Stromal cell of bone marrow (primary cell): ENCODE measurements at places on chromosomes 13 and 19.

DNA sequence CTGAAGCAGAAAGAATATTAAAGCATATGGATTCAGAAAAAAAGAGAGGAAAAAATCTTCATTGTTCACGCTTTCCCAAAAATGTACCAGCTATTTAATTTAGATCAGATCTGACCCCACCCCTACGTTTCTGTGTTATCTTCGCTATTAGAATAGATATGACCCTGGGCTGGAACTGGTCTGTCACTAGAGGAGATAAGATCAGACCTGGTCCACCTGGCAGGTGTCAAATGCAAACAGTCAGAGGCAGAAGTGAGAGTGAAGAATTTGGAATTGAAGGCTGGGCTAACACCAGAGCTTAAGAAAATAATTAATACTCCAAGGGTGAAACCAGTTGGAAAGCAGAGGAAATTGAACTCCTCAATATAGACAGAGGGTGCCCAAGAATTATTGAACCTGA is 30.0 kb upstream of the MBNL2 start:
- no peak for DNase-seq

GRCh38 chr13:22017226-22017625 is 346.4 kb downstream of the FGF9 start:
- no peak for DNase-seq

DNA sequence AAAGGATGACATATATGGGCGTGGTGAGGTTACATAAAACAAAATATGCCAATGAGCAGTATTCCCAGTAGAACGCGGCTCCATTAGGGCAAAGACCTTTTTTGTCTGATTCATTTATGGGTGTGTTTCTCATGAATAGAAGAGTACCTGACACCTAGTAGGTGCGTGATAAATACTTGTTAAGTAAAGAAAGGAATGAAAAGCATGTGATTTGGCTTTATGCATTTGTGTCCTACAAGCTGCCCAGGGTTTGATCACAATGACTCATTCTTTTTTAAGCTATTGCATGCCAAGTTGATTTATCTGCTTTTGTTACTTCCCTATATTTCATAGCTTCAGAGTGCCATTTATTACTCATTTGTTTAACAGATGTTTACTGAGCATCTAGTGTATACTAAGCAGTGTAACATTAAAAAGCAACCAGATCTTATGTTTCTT is 19.1 kb upstream of the KCTD4 start:
- peak; percentile 45 for DNase-seq

DNA sequence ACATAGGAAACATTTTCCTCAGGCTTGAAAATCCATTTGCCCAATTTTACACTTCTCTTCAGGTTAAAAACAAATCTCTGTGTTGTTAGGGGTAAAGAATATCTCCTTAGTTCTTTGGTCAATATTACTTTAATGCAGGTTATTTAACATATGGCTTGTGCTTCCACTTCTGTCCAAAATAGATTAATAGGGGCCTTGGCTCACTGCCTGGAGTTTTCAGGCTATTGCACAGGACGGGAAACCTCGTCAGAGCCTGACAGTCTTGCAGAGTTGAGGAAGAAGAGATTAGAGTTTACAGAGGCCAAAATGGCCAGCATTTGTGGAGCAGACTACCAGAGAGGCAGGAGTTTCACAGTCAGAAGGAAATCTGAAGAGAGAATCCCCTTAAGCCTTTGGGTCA is 863.9 kb upstream of the GPC6 start:
- no peak for DNase-seq

DNA sequence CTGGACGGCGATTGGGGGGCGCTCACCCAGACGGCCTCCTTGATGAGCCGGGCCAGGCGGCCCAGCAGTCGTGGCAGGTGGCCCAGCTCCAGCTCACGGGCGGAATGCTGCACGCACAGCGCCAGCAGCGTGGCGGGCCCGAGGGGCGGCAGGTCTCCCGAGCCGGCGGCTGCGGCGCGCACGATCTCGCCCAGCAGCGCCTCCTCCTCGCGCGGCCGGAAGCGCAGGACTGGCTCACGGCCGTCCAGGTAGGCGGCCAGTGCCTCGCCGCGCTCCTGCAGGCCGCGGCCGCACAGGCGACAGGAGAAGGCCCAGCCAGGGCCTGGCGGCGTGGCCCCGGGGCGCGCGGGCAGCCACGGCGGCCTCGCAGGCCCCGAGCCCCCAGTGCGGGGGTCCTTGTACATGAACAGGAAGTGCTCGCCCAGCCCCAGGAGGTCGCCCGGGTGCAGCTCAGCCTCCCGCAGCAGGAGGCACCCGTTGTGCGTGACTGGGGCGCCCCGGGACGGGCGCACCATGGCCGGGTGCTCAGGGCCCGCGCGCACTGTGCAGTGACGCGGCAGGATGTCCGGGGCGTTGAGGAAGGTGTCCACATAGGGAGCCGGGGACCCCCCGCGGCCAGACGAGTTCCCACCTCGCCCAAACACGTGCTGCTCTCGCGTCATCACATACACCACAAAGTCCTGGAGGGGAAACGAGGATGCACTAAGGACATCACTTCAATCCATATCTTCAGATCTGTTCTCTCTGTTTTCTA is 9.6 kb upstream of the MAMSTR start:
- DNase-seq = no peak

- no peak for DNase-seq
These were observed at the start of gene PRKCG for GRCh38 chr19:53881482-53882390. TSS of gene PRKCG (plus strand) at chr19:53882197. CDS start at chr19:53882495, 298 bp downstream.

DNA sequence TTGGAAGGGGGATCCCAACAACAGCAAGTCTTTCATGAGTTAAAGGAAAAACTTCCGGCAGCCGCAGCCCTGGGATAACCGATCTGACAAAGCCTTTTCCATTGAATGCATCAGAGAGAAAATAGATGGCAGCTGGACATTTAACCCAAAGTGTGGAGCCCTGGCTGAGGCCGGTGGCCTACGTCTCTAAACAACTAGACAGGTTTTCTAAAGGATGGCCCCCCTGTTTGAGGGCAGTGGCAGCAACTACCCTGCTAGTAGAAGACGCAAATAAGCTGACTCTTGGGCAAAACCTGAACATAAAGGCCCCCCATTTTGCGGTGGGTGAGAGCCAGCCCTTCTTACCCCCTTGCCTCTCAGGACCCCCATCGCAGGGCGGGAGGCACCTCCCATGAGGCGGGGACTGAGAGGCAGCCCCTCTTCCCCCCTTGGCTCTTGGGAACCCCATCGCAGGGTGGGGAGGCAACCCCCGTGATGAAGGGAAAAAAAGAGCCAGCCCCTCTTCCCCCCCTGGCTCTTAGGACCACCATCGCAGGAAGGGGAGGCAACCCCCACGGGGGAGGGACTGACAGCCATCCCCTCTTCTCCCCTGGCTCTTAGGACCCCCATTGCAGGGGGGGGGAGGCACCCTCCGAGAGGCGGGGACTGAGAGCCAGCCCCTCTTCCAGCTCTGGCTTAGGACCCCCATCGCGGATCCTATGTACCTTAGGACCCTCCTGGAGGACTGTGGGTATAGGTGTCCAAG is 2422.9 kb upstream of the PCDH20 start:
- no peak for DNase-seq

- DNase-seq = no peak
These were observed 12.5 kb downstream of the CEACAM3 start for GRCh38 chr19:41808663-41809566.

DNA sequence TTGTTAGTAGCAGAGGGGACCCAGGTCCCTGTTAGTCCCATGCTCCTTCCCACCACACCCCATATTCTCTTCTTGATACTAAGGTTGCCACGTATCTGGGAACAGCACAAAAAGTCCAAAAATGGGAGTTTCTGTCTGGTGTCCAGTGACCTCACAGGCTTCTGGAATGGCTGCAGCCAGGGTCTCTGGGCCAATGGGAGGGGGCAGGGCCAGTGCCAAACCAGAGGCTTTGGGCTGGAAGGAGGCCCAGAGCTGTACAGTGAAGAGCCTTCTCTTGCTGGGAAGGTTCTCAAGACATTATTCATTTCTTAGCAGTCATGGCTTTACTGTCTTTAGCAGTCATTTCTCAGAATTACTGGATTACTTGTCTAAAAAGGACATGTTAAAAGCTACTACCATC is 119.2 kb downstream of the FRY start:
- peak; percentile 90 for DNase-seq

- no peak for DNase-seq
These were observed 1815.9 kb downstream of the PCDH9 start for GRCh38 chr13:65414187-65414586.

GRCh38 chr19:12202250-12202649 is 39.4 kb downstream of the ZNF136 start:
- DNase-seq = peak; percentile 3

GRCh38 chr13:52118595-52118994 is 10.3 kb downstream of the NEK5 start:
- no peak for DNase-seq

- no peak for DNase-seq
These were observed 8.1 kb upstream of the PTBP1 start for GRCh38 chr19:788983-789700.

- peak; percentile 86 for DNase-seq
These were observed 25.7 kb downstream of the SH3GL1 start for GRCh38 chr19:4374498-4375163.

- peak; percentile 89 for DNase-seq
These were observed at the start of gene UGGT2 for GRCh38 chr13:96053003-96053703. TSS of gene UGGT2 (minus strand) at chr13:96053401. CDS start at chr13:96053312, 89 bp downstream.

- no peak for DNase-seq
These were observed 259.4 kb upstream of the DACH1 start for GRCh38 chr13:72126424-72126823.

DNA sequence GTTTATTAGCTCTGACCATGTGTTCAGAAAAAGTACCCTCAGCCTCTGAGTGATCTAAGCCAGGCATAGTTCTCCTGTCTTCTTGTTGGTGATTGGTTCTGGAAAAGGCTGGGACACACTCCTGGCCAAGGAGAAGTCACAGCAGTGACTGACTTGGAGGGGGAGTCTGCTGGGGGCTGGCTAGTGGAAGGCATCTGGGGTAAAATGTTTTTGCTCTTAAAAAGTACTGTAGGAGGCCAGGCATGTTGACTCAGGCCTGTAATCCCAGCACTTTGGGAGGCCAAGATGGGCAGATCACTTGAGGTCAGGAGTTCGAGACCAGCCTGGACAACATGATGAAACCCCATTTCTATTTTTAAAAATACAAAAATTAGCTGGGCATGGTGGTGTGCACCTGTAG is 21.7 kb downstream of the FAM187B start:
- no peak for DNase-seq
